Hepatocyte (in vitro differentiated cells): ENCODE measurements at places on chromosomes 1 and 21. TPM values are rescaled to one million over a fixed set of nuclear protein-coding genes. Genes with fewer than 3 reads are reported as not detected.
A peak's percentile ranks its signal among the peaks of the same experiment; 100 is the strongest.

TIAM1 gene
- polyA plus RNA-seq: 8.8 and 11.3 TPM in 2 replicates

DNA sequence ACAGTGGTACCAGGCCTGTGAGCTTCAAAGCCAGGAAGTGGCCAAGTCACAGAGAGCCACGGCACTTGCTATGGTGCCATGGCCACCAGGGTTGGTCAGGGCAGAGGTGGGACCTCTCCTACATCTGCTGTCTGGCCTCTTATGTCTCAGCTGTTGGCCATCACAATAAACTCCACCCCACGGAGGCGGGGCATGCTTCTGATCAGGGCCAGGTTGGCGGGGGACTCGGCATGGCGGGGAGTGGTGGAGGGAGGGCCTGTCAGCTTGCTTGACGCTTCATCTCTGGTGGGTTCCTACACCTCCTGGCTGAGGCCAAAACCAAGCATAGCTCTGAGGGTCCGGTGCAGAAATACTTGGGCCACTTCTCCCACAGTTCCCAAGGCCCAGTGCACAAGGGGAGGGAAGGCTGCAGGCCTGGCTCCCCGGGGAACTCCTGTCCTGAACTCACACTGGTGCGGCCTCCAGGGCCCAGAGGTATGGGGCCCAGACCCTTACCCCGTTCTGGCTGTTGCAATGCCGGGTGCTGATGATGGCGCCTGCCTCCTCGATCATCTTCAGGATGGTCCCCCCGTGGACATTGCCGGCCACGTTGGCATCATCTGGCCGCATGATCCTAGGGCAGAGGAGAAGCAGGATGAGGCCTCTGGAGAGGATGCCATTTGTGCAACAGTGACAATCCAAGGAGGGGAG is 44.2 kb downstream of the ACOT7 start:
- H3K36me3 ChIP-seq: no peaks in the 10 kb centered on the region
- H3K4me3 ChIP-seq: no peak overlapping the region
- H3K4me1 ChIP-seq: peaks cover 13% of the 10 kb centered on the region
- no peak for DNase-seq
- H3K27me3 ChIP-seq: no peaks in the 10 kb centered on the region

- peaks cover 36% of the 10 kb centered on the region for H3K4me1 ChIP-seq
- no peak for DNase-seq
- H3K27ac ChIP-seq: peak overlapping the region; percentile 82
- H3K27me3 ChIP-seq: no peaks in the 10 kb centered on the region
- H3K36me3 ChIP-seq: no peaks in the 10 kb centered on the region
- H3K4me3 ChIP-seq: no peak overlapping the region
Observed at GRCh38 chr1:43564551-43565348, 34.1 kb downstream of the PTPRF start.

- H3K4me1 ChIP-seq: no peaks in the 10 kb centered on the region
- H3K4me3 ChIP-seq: no peak overlapping the region
- H3K27ac ChIP-seq: no peak overlapping the region
- DNase-seq: no peak
Observed at GRCh38 chr1:214977110-214977509, 105.4 kb upstream of the KCNK2 start.

DNA sequence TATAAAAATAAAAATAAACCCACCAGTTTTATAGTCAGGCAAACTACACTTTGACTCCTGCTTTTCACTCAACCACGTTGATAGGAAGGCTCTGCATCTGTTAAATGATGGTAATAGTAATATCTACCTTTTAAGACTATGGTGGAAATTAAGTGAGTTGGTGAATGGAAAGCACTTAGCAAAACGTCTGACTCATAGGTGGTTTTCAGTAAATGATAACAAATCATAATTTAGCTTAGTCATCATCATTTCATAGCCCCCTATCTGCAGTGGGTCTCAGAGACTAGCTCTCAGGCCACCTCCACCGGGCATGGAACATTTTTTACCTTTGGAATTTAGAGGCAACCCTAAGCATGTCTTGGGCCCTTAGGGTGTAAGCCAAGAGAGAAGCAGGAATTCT is 160.0 kb downstream of the PDE4B start:
- H3K27ac ChIP-seq: no peak overlapping the region
- no peak overlapping the region for H3K4me3 ChIP-seq
- H3K4me1 ChIP-seq: no peaks in the 10 kb centered on the region

DNA sequence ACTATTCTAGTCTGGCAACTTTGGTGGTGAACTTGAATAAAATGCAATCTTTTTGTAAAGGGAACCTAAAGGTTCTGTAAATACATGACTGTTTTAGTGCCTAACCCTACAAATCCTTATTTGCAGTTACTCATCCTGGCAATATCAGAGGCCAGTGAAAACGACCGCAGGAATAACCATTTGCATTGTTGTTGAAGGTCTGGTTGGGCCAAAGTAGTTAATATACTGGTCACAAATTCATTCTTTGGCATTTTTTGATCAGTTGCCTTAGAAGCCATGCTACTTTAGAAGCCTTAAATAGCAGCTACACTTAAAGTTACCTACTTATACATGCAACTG is 93.7 kb downstream of the AHCTF1 start:
- no peaks in the 10 kb centered on the region for H3K27me3 ChIP-seq
- H3K4me3 ChIP-seq: no peak overlapping the region
- H3K4me1 ChIP-seq: no peaks in the 10 kb centered on the region
- H3K27ac ChIP-seq: no peak overlapping the region
- H3K36me3 ChIP-seq: no peaks in the 10 kb centered on the region

GRCh38 chr1:174954671-174955669 is 44.8 kb upstream of the CACYBP start:
- no peaks in the 10 kb centered on the region for H3K36me3 ChIP-seq
- no peaks in the 10 kb centered on the region for H3K27me3 ChIP-seq
- peaks cover 19% of the 10 kb centered on the region for H3K4me1 ChIP-seq
- no peak for DNase-seq
- H3K4me3 ChIP-seq: no peak overlapping the region

DNA sequence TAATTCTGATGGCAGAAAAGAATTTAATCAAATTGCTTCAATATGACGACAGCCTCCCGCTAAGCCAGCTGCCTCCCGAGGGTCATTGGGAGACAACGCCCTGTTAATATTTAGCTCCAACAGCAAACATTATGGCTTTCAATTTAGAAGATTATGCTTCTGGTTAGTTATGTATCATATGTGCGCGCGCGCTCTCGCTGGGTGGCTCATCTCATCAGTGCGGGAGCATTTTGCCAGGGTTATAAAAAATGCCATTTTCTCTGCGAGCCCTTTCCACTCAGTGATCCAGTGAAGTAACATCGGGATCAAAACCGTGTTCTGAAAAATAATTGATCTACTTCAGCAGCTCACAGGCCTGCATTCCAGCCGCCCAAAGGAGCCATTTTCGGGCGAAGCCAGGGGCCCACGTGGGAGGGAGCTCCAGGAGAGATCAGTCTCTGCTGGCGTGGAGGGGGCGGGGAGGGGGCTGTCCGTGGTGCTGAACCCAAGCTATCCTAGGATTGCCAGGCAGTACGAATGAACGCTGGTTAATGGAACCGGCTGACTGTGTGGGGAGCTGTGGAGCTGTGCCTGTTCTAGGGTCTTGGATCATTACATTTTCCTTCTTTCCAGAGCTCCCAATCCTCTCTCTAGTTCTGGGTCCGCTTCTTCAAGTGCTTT is 219.1 kb upstream of the ZC3H12A start:
- H3K4me1 ChIP-seq: no peaks in the 10 kb centered on the region
- H3K27ac ChIP-seq: no peak overlapping the region
- DNase-seq: peak; percentile 58
- H3K27me3 ChIP-seq: peaks cover 8% of the 10 kb centered on the region
- H3K4me3 ChIP-seq: no peak overlapping the region

DNA sequence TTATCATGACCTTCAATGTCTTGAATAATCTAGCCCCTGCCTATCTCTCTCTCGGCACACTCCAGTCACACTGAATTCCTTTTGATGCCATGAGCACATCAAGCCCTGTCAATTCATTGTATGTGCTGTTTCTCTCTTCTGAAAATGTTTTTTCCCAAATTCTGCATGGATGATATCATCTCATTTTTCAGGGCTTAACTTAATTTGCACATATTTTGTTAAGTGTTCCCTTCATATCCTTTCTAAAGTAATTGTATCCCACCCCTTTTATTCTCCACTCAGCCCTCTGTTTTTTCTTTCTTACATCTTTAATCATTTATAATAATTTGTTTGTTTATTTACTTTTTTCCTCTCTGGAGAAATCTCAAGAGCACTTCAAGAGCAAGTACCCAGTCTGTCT is 149.9 kb downstream of the ZNF326 start:
- no peaks in the 10 kb centered on the region for H3K4me1 ChIP-seq
- no peaks in the 10 kb centered on the region for H3K27me3 ChIP-seq
- no peaks in the 10 kb centered on the region for H3K36me3 ChIP-seq
- H3K27ac ChIP-seq: no peak overlapping the region
- no peak for DNase-seq

PTPRC gene
- polyA plus RNA-seq: 0.11 TPM in 1 of 2 replicates, not detected in the other

GRCh38 chr1:10672343-10673050 is 123.9 kb downstream of the CASZ1 start:
- H3K36me3 ChIP-seq: no peaks in the 10 kb centered on the region
- H3K4me3 ChIP-seq: no peak overlapping the region
- H3K4me1 ChIP-seq: peaks cover 67% of the 10 kb centered on the region
- no peak for DNase-seq
- no peaks in the 10 kb centered on the region for H3K27me3 ChIP-seq

DNA sequence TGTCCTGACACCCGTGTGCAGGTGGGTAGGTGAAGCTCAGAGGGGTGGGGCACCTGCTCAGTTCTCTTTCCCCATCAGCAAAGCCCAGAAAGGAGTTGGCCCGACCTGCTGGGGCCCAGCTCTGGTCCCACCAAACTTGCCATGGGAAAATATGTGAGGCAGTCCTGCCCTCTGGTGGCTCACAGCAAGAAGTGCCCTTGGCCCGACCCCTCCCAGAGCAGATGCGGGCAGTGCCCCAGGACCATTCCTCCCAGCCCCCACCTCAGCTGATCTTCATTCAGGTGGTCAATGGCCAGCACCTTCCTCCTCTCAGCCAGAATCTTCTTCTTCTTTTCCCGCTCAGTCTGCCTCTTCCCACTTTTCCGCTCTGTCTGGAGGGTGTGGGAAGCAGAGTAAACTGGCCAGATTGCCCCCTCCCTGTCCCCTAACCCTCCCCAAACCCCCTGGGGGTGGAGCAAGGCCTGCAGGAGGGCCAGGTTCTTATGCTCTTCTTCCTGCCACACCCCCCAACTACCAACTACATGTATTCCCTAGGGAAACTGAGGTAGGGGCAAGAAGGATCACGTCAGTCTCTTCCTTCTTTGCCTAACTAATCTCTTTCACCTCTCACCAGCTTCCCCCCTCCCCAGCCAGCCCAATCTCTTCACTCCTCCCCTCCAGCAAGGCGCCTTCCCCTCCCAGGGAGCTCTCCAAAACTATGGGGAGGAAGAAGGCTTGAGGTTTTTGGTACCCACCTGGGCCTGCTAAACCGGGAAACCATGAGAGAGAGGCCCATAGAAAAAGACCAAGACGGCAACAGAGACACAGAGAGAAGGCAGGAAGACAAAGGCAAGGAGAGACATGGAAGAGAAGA is 15.6 kb downstream of the TNNT2 start:
- no peaks in the 10 kb centered on the region for H3K27me3 ChIP-seq
- H3K27ac ChIP-seq: no peak overlapping the region
- DNase-seq: peak; percentile 71
